Nephron progenitor cell (in vitro differentiated cells): ENCODE measurements at places on chromosomes 4 and X.

- DNase-seq, result no peak
Measured at GRCh38 chr4:140188975-140189374, 35.0 kb upstream of the MAML3 start.

- no peak for DNase-seq
Measured at GRCh38 chr4:1584498-1584897, 99.6 kb downstream of the FAM53A start.

DNA sequence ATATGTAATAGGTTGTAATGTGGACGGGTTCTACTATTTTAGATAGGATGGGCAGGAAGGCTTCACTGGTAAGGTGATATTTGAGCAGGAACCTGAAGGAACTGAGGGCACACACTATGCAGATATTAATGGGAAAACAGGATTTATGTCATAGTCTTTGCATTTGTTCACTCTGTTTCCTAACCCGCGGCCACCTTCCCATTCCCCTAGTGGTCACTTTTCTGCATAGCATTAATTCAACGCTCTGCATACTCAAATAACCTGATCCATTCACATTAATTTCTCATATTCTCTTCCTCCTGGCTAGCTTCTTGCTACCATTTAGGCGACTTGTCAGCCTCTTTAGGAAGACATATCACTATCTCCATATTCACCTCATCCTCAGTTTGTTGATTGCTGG lies 61.5 kb downstream of the GSPT2 start:
- DNase-seq, result no peak

- DNase-seq, result no peak
Measured at GRCh38 chrX:133482056-133482952, 67.0 kb upstream of the GPC4 start.

DNA sequence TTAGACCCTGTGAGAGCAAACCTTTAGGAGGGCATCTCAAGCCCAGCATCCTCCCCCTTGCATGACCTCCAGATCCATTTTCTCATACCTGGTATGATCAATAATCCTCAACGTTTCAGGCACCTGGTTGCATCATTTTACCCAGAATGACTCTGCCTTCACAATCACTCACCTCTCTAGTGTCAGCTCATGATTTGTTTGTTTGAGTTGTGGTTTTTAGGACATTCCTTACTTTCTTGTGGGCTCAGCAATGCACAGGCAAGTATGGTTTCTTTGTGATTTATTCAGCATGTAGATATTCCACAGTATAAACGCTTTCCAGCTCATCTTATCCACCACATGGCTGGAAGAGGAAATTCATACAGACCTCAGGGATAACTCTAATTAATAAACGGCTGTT lies 93.6 kb upstream of the CPEB2 start:
- DNase-seq, result no peak

DNA sequence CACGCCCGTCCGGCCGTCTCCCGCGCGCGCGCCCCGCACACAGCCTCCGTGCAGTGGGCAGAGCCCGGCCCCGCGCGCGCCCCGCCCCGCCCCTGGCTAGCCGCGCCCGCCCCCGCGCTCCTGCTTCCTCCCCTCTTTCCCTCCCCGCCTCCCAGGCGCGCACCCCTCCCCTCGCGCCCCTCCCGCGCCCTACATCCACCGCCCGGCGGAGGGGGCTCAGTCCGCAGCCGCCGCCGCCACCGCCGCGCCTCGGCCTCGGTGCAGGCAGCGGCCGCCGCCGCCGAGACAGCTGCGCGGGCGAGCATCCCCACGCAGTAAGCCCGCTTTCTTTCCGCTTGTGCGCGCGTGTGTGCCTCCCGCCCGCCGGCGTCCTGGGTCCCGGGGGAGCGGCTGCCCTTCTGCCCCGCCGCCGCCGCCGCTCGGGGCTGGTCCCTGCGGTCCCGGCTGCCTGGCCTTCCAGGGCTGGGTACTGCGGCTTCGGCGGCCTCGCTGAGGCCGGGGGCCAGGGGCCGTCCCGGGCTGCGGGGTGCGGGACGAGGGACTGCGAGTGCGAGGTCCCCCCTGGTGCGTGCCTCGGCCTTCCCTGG lies at the start of gene FHL1:
TSS of gene FHL1 (plus strand) at position 219 of the 587 bp plus-strand sequence.
- DNase-seq, result peak; percentile 72

GRCh38 chrX:69153060-69153730 lies 12.1 kb downstream of the PJA1 start:
- peak; percentile 75 for DNase-seq

DNA sequence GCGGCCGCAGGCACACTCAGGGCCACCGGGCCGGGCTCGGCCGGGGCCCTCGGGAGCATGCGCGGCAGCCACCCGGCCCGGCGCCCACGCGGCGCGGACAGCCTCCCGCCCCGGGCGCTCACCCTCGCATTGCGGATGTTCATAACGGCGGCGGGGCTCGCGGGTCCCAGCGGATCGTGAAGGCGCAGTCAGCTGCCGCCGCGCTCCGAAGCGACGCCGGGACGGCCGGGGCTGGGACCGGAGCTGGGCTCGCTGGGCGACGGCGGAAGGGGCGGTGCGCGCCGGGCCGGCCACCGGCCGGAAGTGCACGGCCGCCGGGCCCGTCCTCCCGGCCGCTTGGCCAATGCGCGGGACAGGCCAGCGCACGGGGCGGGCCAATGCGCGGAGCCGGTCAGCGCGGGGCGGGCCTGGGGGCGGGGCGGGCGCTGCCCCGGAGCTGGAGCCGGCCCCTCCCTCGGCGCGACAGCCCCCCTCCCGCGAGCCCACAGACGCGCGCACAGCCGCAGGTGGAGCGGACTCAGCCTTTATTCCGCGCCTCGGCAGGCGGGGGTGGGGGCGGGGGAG lies at the start of gene NAA10:
TSS of gene NAA10 (minus strand) at position 276 of the 564 bp plus-strand sequence. CDS start at position 143, 133 bp downstream.
- DNase-seq, result peak; percentile 73

DNA sequence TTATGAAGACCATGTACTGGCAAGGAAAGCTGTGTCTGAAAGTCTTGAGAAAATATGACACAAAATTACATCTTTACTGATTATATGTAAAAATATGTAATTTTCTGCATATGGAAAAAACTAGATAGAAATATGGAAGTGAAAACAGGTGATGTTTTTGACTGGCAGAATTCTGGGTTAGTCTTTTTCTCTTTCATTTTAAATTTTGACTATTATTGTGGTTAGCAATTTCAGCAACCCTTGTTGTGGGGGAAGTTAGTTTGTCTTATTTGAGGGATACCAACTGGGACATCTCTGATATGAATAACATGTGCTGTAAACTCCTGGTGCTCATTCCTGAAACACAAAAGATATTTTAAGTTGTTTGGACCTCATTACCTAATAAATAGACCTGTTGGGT lies 49.9 kb upstream of the CPEB2 start:
- DNase-seq, result no peak

- no peak for DNase-seq
Measured at GRCh38 chr4:41787931-41788330, 39.4 kb upstream of the PHOX2B start.
